ENCODE measurements at places on chromosomes 12 and 14. TPM values are rescaled to one million over a fixed set of nuclear protein-coding genes. Genes with fewer than 3 reads are reported as not detected.

The LRTM2 gene
- 0.14 TPM for total RNA-seq

The CLEC6A gene
- not detected for total RNA-seq

The GDF11 gene
- total RNA-seq: 4.8 TPM

The TNS2 gene
- 2.6 TPM for total RNA-seq

The KRT7 gene
- 23.1 TPM for total RNA-seq

The KRT78 gene
- total RNA-seq: not detected

The EPYC gene
- not detected for total RNA-seq

The PRPH gene
- 1.7 TPM for total RNA-seq

The ATXN7L3B gene
- 25.6 TPM for total RNA-seq

The PPHLN1 gene
- 63.1 TPM for total RNA-seq

The CLEC2B gene
- 28.0 TPM for total RNA-seq

The TSPAN8 gene
- not detected for total RNA-seq

The DPY19L2 gene
- total RNA-seq: 4.7 TPM

The PPP4R4 gene
- 9.5 TPM for total RNA-seq

The MYL2 gene
- not detected for total RNA-seq

The PMCH gene
- total RNA-seq: 1.2 TPM

The SPTB gene
- total RNA-seq: 0.70 TPM

The CELA1 gene
- not detected for total RNA-seq

The ABHD12B gene
- total RNA-seq: not detected

The GXYLT1 gene
- total RNA-seq: 7.2 TPM

The RASAL1 gene
- 6.7 TPM for total RNA-seq

The RFX4 gene
- total RNA-seq: not detected

The CMKLR1 gene
- total RNA-seq: not detected

The USP44 gene
- 12.0 TPM for total RNA-seq

The MYF6 gene
- not detected for total RNA-seq

The VCPKMT gene
- 13.8 TPM for total RNA-seq

The RNF31 gene
- total RNA-seq: 88.7 TPM

The COX8C gene
- total RNA-seq: 1.2 TPM

The PZP gene
- total RNA-seq: not detected

The OTUB2 gene
- total RNA-seq: 1.9 TPM

The NPFF gene
- not detected for total RNA-seq

The RNFT2 gene
- 10.4 TPM for total RNA-seq

The CLECL1 gene
- total RNA-seq: 11.5 TPM

The TSPAN19 gene
- not detected for total RNA-seq

The GPR132 gene
- total RNA-seq: 38.2 TPM

The C14orf39 gene
- not detected for total RNA-seq

The KLHL33 gene
- total RNA-seq: 0.29 TPM
